Adrenal gland (tissue), 19 donors: ENCODE measurements at places on chromosomes 6 and 20. TPM values are rescaled to one million over a fixed set of nuclear protein-coding genes. Genes with fewer than 3 reads are reported as not detected.

Gene CST4
- total RNA-seq, result not detected

DNA sequence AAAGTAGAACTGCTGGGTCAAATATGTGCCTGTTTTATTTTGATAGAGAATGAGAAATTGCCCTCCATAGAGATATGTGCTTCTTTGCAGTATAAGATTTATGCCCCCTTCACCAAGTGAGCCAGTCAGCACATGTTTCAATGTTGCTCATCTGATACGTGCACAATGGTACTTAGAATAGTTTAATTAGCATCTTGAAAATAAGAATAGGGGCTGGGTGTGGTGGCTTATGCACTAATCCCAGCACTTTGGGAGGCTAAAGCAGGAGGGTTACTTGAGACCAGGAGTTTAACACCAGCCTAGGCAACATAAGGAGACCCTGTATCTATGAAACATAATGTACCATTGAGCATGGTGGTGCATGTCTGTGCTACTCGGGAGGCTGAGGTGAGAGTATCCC, 20.3 kb upstream of the C20orf204 start:
- H3K27ac ChIP-seq, result no peak overlapping the region
- H3K4me1 ChIP-seq, result no peaks in the 10 kb centered on the region
- no peaks in the 10 kb centered on the region for H3K27me3 ChIP-seq

Gene CTAGE9
- total RNA-seq, result not detected

Gene SLC22A23
- 7.0 TPM for total RNA-seq

Gene WFDC10B
- not detected for total RNA-seq

DNA sequence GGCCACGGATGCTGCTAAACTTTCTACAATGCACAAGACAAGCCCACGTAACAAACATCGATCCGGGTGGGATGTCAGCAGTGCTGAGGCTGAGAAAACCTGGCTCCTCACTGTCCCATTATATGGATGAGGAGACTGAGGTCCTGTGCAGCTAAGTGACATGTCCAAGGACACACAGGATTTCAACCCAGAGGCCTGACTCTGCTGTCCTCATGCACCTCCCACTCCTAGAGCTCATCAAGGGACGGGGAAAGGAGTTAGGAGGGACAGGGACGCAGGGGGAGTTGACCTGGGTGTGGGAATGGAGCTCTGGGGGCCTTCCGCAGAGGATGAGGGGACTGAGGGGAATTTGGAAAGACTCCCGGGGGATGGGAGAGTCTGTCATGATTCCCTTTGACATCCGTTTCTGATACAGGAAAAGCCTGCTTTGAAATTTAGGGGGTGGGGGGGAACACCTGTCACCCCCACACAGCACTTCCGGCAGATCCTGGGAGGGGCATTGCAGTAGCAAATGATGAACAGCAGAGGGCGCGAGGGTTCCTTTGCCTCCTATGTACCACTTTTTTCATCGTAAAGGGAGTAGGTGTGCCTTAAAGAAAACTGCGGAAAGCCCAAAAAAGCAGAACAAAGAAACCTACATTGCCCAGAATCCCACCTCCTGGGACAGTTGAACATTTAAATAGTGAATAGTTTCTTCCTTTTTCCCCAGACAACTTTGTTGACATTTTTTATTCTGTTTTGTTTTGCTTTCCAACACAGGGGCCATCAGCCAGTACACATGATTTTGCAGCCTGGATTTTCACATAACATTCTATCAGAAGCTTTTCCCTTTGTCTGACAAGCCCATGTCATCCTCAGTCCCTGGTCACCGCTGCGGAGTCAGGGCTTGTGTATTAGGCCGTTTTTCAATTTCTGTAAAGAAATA, 48.6 kb downstream of the SLC2A10 start:
- H3K27ac ChIP-seq, result no peak overlapping the region
- no peak overlapping the region for H3K4me3 ChIP-seq
- no peaks in the 10 kb centered on the region for H3K27me3 ChIP-seq
- H3K4me1 ChIP-seq, result no peaks in the 10 kb centered on the region
- peak; percentile 26 for DNase-seq

Gene BHLHE23
- not detected for total RNA-seq

DNA sequence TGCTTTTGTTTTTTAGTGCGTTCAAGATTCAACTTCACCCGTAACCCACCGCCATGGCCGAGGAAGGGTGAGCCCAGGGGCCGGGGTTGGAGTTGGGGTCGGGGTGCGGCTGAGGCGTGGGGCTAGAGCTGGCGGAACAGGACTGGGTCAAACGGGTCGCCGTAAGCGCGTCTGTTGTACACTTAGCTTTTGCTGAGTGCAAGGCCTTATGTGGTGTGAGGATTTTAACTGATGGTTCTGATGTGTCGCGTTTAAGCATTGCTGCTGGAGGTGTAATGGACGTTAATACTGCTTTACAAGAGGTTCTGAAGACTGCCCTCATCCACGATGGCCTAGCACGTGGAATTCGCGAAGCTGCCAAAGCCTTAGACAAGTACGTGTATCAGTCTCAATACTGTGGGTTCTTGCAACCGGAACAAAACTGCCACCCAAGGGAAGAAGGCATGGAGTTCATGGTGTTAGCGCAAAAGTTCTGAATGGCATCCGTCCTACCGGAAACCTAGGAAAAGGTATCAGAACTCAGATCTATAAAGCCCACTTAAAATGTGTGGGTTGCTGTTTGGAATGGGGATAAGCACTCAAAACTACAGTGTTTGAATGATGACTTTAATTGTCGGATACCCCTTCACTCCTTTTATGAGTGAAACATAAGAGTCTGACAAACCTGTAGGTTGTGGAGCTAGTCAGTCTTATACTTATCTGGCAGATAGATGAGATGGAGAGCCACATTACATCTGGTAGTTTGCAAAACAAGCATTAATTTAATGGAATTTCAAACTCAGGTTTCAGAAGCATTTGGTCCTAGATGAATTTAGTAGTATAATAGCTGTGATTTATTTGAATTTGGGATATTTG, 574 bp downstream of the RPS12 start:
- H3K36me3 ChIP-seq, result peaks cover 45% of the 10 kb centered on the region
- no peaks in the 10 kb centered on the region for H3K27me3 ChIP-seq
- peak overlapping the region; percentile 55 for H3K27ac ChIP-seq
- H3K4me3 ChIP-seq, result peak overlapping the region; percentile 86

DNA sequence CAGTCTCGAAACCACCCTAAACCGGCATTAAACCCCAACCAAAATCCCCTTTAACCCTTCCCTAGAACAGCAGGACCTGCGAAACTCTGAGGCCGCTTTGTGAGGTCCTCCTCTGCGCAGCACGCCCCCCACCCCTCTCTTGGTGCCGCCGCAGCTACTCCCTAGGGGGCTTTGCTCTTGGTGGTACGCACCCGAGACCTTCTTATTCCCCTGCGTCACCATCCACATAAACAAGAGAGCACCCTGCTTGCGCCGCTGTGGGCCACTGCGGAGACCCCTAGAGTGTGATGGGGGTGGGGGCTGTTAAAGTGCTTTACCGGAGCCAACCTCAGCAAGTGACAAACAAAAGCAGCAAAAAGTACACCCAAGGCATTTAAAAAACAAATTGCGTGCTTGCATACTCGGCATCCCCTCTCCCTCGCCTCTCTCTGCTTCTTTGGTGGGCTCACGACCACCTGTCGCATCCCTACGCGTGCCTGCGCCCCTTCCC, 502 bp upstream of the GNAS start:
- no peaks in the 10 kb centered on the region for H3K36me3 ChIP-seq
- H3K4me3 ChIP-seq, result no peak overlapping the region
- no peaks in the 10 kb centered on the region for H3K4me1 ChIP-seq
- no peak overlapping the region for H3K27ac ChIP-seq
- DNase-seq, result no peak
- H3K27me3 ChIP-seq, result peaks cover 36% of the 10 kb centered on the region

Gene CAPN11
- total RNA-seq, result 2.4 TPM

DNA sequence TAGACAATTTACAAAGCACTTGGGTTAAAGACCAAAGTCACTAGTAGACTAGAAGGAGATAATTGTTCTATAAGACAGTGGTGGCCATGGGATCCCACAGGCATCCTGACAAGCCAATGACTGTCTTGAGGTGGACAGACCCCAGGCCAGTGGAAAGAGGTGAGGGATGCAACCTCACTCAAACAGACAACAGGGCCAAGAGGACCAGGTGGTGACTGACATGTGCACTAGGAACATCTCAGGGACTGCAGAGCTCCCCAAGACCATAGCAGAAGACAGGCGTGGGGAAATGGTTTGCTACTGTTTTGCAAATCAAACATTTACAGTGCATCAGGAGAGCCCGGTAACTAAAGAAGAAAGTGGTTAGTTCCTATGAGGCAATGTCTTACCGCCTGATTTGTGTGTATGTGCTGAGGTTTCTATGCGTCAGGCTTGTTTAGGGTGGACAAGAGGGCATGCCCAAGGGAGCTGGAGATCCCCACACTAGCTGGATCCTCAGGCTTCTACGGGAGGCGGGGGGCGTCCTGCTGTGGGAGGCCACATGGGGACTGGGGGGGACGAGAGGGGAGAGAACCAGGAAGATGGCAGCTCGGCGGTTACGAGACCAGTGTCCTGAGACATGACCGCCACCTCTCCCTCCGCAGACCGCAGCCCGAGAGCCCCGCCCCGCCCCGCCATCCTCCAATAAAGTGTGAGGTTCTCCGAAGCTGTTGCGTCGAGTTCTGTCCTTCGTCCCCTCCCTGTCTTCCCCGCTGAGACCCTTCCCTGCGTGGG, 623 bp upstream of the MRPS26 start:
- peak overlapping the region; percentile 95 for H3K27ac ChIP-seq
- H3K36me3 ChIP-seq, result no peaks in the 10 kb centered on the region
- peaks cover 4% of the 10 kb centered on the region for H3K4me1 ChIP-seq
- peak; percentile 80 for DNase-seq
- H3K27me3 ChIP-seq, result no peaks in the 10 kb centered on the region

Gene GOPC
- total RNA-seq, result 35.3 TPM

DNA sequence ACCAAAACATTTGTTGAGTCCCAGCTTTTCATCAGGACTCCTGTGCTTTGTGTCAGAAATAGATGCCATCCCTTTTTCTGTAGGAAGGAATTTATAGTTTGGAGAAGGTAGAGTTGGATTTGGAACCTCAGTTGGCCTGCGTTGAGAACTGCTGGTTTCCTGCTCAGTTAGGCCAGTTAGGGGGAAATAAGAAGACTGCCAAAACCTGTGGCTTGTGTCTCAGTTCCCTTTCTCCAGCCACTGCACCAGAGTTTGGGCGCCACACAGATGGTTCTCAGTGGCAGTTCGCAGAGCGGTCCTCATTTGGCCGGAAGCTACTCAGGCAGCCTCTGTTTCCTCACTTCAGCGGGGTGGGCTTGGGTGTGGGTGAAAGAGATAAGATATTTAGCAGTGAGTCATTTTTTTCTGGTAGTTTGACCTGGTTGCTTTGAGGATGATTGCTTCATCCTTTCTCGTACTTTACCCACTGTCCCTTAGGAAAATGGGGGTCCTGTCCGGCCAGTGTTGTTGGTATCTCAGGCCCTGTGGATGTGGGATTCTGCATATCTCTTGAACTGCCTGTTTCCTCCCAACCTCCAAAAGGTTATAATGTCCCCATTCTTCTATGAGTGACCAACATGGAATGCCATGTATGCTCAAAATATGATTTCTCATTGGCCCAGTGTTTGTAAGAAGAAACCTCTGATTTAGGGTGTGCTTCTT, 53.7 kb downstream of the JARID2 start:
- no peaks in the 10 kb centered on the region for H3K36me3 ChIP-seq
- peaks cover 48% of the 10 kb centered on the region for H3K4me1 ChIP-seq
- peak; percentile 63 for DNase-seq
- no peak overlapping the region for H3K27ac ChIP-seq

- peaks cover 13% of the 10 kb centered on the region for H3K4me1 ChIP-seq
- peak overlapping the region; percentile 75 for H3K27ac ChIP-seq
- no peak for DNase-seq
- H3K27me3 ChIP-seq, result no peaks in the 10 kb centered on the region
- H3K4me3 ChIP-seq, result peak overlapping the region; percentile 98
Measured at GRCh38 chr6:163414946-163415619, 565 bp downstream of the QKI start.

- no peaks in the 10 kb centered on the region for H3K27me3 ChIP-seq
- H3K36me3 ChIP-seq, result no peaks in the 10 kb centered on the region
- peak overlapping the region; percentile 83 for H3K27ac ChIP-seq
- no peak for DNase-seq
- H3K4me3 ChIP-seq, result no peak overlapping the region
Measured at GRCh38 chr20:57711311-57711712, 1.5 kb upstream of the PMEPA1 start.

- H3K36me3 ChIP-seq, result no peaks in the 10 kb centered on the region
- no peaks in the 10 kb centered on the region for H3K4me1 ChIP-seq
- H3K4me3 ChIP-seq, result no peak overlapping the region
- H3K27ac ChIP-seq, result no peak overlapping the region
- no peak for DNase-seq
- H3K27me3 ChIP-seq, result no peaks in the 10 kb centered on the region
Measured at GRCh38 chr6:114430534-114431124, 87.8 kb upstream of the HS3ST5 start.

Gene SLC52A3
- total RNA-seq, result 0.15 TPM

- H3K4me1 ChIP-seq, result no peaks in the 10 kb centered on the region
- no peak overlapping the region for H3K4me3 ChIP-seq
- H3K27me3 ChIP-seq, result no peaks in the 10 kb centered on the region
- no peaks in the 10 kb centered on the region for H3K36me3 ChIP-seq
- H3K27ac ChIP-seq, result no peak overlapping the region
Measured at GRCh38 chr6:91482498-91482897, 895.6 kb upstream of the MAP3K7 start.

GRCh38 chr20:40689943-40690835, 1.2 kb upstream of the MAFB start:
- H3K27me3 ChIP-seq, result peaks cover 27% of the 10 kb centered on the region
- H3K36me3 ChIP-seq, result no peaks in the 10 kb centered on the region
- peak overlapping the region; percentile 37 for H3K4me3 ChIP-seq
- H3K27ac ChIP-seq, result peak overlapping the region; percentile 98

GRCh38 chr6:118284736-118285360, 263.2 kb upstream of the PLN start:
- no peaks in the 10 kb centered on the region for H3K36me3 ChIP-seq
- H3K27ac ChIP-seq, result no peak overlapping the region
- no peaks in the 10 kb centered on the region for H3K4me1 ChIP-seq
- no peak for DNase-seq
- H3K4me3 ChIP-seq, result no peak overlapping the region
- H3K27me3 ChIP-seq, result no peaks in the 10 kb centered on the region
